ENCODE measurements at places on chromosomes 5 and 9. TPM values are rescaled to one million over a fixed set of nuclear protein-coding genes. Genes with fewer than 3 reads are reported as not detected.
A peak's percentile ranks its signal among the peaks of the same experiment; 100 is the strongest.

- DNase-seq: no peak
These were observed 167.1 kb upstream of the RAI14 start for GRCh38 chr5:34488984-34489383.

The MLANA gene
- total RNA-seq: not detected

The KIF27 gene
- 3.5 TPM for total RNA-seq

- DNase-seq: no peak
These were observed 1048.7 kb upstream of the WWC1 start for GRCh38 chr5:167242701-167243100.

- no peak for DNase-seq
These were observed 274.1 kb downstream of the DENND1A start for GRCh38 chr9:123655681-123656423.

- no peak for DNase-seq
These were observed at the start of gene FRRS1L for GRCh38 chr9:109166771-109167601. FRRS1L (minus strand) TSS chr9:109167249; CDS start chr9:109167138, 111 bp downstream.

The SPINK4 gene
- not detected for total RNA-seq

The SNCAIP gene
- total RNA-seq: 35.9 TPM

DNA sequence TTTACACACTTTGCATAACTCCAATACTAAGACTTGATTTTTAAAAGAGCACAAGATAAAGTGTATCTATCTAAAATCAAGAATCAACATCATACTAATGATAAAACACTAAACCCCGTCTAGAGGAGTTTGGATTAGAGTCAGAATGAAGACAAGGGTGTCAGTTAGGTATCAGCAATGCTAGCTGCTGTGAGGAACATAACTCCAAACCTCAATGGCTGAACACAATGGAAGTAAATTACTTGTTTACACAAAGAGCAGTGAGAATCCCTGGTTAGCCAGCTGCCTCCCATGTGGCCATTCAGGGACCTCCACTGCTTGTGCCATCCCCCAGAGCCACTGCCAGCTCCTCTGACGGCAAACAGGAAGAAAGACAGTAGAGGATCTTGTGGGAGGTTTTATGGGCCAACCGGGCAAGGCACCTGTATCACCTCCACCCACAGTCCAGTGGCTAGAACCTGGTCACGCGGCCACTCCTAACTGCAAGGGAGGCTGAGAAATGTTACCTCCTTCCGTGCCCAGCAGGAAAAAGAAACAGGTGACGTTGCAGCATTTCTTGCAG, 24.0 kb upstream of the GRHPR start:
- no peak for DNase-seq

- no peak for DNase-seq
These were observed 40.0 kb upstream of the IPPK start for GRCh38 chr9:92709954-92710353.

DNA sequence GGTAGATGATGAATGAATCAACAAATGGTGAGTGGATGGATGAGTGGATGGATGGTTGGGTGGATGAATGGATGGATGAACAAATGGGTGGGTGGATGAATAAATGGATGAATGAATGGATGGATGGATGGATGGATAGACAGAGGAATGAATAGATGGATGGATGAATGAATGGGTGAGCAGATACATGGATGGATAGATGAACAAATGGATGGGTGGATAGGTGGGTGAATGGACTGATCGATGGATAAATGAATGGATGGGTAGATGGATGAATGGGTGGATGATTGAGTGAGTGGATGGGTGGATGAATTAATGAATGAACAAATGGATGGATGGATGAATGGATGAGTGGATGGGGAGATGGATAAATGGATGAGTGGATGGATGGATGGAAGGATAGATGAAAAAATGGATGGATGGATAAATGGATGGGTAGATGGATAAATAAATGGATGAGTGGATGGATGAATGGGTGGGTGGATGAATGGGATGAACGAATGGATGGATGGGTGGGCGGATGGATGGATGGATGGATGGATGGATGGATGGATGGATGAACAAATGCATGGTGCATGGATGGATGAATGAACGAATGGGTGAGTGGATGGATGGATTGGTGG, 85.7 kb downstream of the PHF2 start:
- DNase-seq: no peak

The NSMF gene
- 45.4 TPM for total RNA-seq

DNA sequence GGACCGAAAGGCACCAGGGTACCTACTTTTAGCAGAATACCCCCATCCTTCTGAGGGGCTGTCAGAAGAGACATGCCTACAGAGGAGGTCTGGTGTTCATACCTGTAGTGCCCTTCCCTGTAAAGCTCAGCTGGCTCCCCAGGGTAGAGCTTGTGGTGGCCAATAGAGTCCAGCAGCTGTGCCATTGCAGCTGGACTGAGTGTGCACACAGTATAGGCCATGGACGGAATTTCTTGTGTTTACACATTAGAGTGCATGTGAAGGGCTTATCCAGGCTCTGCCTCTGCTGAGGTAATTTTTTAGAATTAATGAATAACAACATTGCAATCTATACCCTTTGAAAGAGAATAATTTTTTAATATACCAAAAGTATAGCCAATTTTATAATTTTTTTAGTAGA, 191.0 kb downstream of the ZSWIM6 start:
- DNase-seq: no peak

GRCh38 chr5:135364421-135365262, 34.4 kb downstream of the MACROH2A1 start:
- DNase-seq: peak; percentile 20

- no peak for DNase-seq
These were observed 105.3 kb downstream of the SLIT3 start for GRCh38 chr5:169195601-169196000.

- DNase-seq: no peak
These were observed 154.0 kb upstream of the NFIL3 start for GRCh38 chr9:91577633-91578061.

GRCh38 chr5:137573376-137573775, 74.2 kb upstream of the SPOCK1 start:
- DNase-seq: no peak

DNA sequence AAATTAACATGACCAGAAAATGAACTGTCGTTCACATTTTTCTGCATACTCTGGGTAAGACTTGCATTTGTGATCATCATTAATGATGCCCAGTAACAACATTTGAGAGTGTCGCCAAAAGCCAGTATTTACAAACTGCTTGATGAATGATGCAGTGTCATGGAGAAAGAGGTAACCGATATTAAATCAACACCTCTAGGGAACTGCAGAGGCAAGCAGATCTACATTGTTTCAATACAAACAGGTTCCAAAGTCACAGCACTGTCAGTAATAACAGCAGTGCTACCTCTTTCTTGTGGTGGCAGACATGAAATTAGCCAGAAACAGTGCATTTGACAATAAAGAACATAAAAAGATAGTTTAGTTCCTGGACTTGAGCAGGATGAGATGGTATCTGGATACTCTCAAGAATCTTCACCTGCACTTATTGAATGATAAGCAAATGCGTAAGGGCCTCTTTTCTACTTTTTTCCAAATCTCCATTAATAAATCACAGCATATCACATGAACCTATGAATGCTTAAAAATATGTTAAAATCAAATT, 456.6 kb downstream of the ARHGEF28 start:
- DNase-seq: no peak

DNA sequence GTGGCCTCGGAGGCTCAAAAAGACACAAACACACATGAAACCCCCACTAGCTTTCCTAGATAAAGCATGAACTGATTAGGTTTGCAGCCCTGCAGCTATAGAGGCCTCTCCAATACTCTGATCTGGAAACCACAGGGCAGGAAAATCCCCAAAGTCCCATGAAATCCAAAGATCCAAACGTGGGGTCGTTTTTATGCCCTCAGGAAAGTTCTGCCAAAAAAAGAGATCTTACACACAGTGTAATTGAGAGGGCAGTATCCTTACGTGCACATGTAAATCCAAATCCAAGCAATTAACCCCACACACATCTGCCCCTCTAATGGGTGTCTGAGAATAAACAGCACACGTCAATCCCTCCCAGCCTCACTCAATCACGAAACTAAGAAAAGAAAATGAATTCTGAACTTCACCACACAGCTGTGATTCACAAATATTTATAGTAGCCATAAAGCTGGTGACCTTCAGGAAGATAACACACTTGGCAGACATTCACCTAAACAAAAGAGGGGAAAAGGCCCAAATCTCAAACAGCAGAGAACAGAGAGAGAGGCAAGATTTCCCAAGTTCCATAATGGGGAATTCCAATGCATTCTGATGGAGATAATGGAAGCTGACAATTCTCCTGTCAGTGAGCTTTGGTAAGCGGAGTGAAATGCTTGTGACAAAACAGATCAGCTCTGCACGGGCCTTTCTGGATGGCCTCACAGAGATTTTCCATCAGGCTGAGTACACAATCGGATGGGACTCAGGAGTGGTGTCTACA, 114.2 kb downstream of the SEMA5A start:
- no peak for DNase-seq

The SUSD3 gene
- total RNA-seq: not detected

DNA sequence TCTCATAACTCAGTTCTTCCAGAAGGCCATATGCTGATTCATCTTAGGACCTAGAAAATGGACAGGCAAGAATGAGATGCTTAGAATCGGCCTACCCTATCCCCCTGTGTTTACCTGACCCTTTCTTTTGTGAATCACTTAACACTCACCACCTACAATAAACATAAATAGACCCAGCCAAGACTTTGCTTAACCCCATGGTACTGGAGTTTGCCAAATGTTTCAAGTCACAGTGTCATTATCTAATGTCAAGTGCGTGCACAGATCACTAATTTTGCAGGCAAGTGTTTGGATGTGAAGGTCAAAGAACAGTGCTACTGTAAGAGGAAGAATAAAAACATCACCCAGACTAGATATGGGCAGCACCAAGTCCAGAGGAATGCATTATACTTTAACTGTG, 77.5 kb downstream of the GLIS3 start:
- no peak for DNase-seq

The TMEM171 gene
- total RNA-seq: 5.0 TPM

The CDH9 gene
- not detected for total RNA-seq

The RNF130 gene
- 43.0 TPM for total RNA-seq

DNA sequence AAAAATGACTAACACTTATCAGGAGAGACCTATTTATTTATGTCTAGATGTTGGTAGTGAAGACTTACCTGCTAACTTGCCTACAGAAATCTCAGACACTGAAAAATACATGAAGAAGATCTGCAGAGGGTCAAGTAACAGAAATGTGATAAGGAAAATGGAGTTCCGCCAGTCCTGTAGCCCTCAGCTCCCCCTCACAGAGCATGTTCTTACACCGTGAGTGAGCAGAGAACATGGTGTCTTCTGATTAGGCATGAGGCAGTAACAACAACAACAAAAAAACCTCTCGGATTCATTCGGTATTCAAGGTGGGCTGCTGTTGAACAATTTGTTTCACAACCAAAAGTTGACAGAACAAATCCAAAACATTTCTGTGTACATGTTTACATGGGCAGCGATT, 162.0 kb upstream of the SNX2 start:
- DNase-seq: no peak

- DNase-seq: no peak
These were observed 841 bp downstream of the ASB6 start for GRCh38 chr9:129640871-129641749.

GRCh38 chr9:92989561-92989960, 42.2 kb downstream of the FGD3 start:
- no peak for DNase-seq

GRCh38 chr9:36389590-36389989, 10.5 kb downstream of the RNF38 start:
- DNase-seq: no peak

DNA sequence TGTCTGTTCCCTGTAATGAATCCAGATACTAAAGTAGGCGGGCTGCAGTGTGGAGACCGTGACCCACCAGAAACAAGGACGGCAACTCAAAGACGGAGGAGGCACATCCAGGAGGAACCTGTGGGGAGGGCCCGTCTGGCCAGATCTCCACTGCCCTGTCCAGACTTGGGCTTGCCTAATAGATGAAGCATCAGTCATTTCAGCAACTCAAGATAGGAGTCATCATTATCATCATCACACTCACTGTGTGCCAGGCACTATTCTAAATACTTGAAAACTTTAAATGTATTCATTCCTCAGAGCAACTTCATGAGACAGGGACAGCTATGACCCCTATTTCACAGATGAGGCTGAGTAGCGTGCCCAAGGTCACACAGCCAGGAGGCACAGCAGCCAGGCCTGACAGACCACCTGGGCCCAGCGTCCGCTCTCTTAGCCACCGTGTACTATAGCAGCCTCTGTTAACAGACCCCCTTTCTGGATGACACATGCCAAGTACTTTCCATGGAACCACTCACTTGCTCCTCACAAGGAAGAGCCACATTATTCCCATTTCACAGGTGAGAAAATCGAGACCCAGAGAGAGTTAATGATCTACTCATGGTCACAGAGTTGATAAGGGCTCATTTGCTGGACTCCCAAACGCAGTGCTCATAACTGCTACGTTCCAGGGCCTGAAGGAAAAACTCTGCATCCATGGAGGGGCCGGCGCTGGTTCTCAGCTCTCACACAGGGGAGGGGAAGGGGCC, 4.9 kb upstream of the IL4 start:
- DNase-seq: no peak

The FCN1 gene
- total RNA-seq: not detected

- DNase-seq: no peak
These were observed 502.1 kb downstream of the DMAC1 start for GRCh38 chr9:7297521-7297920.

- DNase-seq: no peak
These were observed 21.8 kb downstream of the TMEM38B start for GRCh38 chr9:105716146-105716545.

GRCh38 chr5:135232958-135233357, 166.1 kb downstream of the MACROH2A1 start:
- DNase-seq: no peak

DNA sequence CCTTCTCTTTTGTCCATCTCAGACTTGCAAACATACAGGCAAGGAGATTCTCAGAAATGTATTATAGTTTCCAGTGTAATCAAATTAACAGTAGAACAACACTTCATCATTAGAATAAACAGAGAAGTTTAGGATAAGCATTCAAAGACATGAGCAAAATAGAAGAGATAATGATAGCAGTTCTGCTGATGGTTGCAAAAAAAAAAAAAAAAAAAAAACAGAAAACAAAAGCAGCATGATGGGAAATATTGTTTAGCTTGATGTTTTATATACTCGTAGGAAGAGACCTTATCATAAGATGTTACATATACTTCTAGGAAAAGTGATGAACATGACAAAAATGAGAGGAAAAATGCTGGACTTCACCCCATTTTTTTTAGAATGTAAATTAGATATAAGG, 1356.2 kb downstream of the MAT2B start:
- DNase-seq: no peak

- no peak for DNase-seq
These were observed 140.9 kb upstream of the TLX3 start for GRCh38 chr5:171168171-171168570.

DNA sequence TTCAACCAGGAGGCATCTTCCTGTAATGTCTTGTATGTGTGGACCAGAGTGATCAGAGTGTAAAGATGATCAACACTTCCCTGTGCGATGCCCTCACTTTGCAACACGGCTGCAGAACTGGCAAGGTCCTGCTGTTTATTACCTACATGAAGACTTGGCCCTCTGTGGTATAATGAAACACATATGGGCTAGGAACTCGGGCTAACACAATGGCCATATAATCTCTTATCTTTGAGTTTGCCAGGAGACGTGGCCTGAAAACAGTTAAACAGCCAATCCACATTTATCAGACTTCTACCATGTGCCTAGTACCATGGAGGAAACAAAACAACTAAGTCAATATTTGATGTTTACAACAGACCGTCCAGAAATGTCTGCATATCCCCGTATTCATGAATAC, 145.5 kb downstream of the ZNF462 start:
- no peak for DNase-seq

GRCh38 chr9:126146254-126147145, 180.1 kb upstream of the MVB12B start:
- DNase-seq: peak; percentile 48

- DNase-seq: no peak
These were observed 58.9 kb downstream of the NEURL1B start for GRCh38 chr5:172699999-172700364.

The TPPP gene
- total RNA-seq: 0.07 TPM

The CDX1 gene
- total RNA-seq: not detected
